ENCODE measurements at places on chromosomes 11 and 22.

DNA sequence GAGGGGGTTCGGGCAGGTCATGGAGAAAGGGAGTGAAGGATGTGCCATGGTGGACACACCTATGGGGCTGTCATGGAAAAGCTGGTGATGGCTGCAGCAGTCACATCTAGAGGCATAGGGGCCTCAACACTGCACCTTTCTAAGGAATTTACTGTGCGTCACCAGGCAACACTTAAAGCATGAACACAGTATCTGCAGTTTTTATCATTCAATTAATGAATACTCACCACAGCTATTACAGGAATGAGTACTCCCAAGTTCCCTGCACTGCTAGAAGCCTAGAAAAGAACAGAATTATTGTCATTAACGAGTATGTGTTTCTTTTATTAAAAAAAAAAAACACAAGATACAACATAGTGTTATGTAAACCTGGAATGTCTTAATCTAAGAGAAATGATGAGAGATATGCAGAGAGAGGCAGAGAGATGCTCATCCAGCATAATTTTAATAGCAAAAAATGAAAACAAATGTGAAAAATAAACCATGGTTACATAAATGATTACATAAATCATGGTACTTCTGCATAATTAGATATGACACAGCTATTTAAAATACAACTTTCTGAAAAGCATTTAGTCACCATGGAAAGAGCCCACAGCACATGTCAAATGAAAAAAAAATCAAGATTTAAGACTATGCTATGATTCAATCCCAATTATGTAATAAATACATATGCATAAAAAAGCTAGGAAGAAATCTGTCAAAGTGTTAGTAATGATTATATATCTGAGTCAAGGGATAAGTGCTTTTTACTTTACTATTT is 19.2 kb downstream of the SERPIND1 start:
- no peak for DNase-seq

- DNase-seq: no peak
These were observed 1.7 kb upstream of the BID start for GRCh38 chr22:17775781-17776465.

GRCh38 chr11:95682552-95682951 is 107.0 kb downstream of the FAM76B start:
- DNase-seq: no peak

GRCh38 chr11:74726547-74727182 is 4.6 kb downstream of the CHRDL2 start:
- DNase-seq: peak; percentile 80

GRCh38 chr22:24500277-24500820 is 5.2 kb downstream of the UPB1 start:
- no peak for DNase-seq

- no peak for DNase-seq
These were observed 23.6 kb downstream of the APOL3 start for GRCh38 chr22:36136988-36137387.

DNA sequence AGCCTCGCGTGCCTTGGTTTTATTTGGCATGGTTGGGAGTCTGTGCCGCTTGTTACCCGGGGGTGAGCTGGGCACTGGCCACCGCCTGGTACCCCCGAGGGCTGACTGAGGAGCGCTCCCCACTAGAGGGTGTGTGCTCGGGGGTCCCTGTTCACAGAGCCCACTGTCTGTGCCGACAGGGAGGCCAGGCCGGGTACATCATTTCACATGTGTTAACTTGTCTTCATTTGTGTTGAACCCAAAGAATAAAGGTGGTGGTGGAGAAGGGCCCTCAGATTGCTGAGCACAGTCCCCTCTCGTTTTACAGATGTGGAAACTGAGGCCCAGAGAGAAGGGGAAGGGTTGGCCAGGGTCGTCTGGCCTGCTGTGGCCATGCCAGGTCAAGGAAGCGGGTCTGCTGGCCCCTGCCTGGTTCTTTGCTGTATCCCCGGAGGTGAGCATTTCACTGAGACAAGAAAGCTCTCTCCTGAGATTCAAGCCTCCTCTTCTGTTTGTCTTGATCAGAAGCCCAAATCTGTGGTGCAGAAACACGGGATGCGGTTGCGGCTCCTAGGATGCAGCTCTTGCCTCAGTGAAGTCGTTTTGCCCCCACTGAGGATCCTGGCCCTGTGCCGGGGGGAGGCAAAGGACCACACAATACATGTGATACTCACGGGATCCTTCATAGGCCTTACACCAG is 60.8 kb downstream of the FBLN1 start:
- DNase-seq: no peak

GRCh38 chr11:17014321-17014832 is at the start of gene PLEKHA7:
Gene PLEKHA7, minus strand, starts transcription at chr11:17014414. Its CDS starts 13 bp downstream, at chr11:17014401.
- peak; percentile 24 for DNase-seq

DNA sequence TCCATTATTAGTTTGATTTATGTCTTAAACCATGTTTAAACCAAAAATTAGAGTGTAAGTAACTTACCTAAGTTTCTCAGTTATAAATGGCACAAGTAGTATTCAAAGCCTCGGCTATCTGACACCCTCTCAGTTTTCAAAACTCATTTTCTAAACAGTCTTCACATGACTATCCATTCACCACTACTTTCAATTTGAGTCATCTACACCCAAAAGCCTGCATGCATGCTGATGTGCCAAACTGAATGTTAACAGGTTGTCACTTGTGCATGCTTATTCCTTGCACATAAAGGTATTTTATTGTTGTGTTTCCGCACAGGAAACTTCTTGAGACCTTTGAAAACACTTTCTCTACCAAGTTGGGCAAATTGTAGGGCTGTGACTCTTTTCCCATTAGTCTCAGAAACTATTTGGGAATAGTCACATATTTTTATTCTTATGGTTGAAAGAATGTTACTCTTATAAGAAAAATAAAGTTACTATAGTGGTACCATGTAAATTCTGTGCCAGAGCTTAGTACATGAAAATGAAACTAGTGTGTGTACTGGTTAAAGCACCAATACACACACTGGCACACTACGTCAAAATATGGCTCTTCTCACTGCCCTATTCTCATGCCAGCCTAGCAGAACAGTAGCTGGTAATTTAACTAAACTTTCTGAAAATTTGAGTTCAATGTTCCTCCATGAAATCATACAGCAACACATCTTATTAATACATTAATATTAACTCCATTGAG is 2.2 kb upstream of the OR51E2 start:
- no peak for DNase-seq

Data from germinal center (tissue), 1 donor.